ENCODE measurements at places on chromosomes 6 and 20. TPM values are rescaled to one million over a fixed set of nuclear protein-coding genes. Genes with fewer than 3 reads are reported as not detected.
A peak's percentile ranks its signal among the peaks of the same experiment; 100 is the strongest.

HTR1E gene
- total RNA-seq: 0.15 TPM

RAB5IF gene
- total RNA-seq: 117 TPM

TBCC gene
- 59.6 TPM for total RNA-seq

SMOC2 gene
- 0.10 TPM for total RNA-seq

FAM83C gene
- total RNA-seq: not detected

SLC22A23 gene
- total RNA-seq: 0.35 TPM

CCR6 gene
- not detected for total RNA-seq

RAET1E gene
- not detected for total RNA-seq

MARCKS gene
- 74.0 TPM for total RNA-seq

RHAG gene
- not detected for total RNA-seq

PAK5 gene
- total RNA-seq: not detected

MCCD1 gene
- 0.15 TPM for total RNA-seq

DNA sequence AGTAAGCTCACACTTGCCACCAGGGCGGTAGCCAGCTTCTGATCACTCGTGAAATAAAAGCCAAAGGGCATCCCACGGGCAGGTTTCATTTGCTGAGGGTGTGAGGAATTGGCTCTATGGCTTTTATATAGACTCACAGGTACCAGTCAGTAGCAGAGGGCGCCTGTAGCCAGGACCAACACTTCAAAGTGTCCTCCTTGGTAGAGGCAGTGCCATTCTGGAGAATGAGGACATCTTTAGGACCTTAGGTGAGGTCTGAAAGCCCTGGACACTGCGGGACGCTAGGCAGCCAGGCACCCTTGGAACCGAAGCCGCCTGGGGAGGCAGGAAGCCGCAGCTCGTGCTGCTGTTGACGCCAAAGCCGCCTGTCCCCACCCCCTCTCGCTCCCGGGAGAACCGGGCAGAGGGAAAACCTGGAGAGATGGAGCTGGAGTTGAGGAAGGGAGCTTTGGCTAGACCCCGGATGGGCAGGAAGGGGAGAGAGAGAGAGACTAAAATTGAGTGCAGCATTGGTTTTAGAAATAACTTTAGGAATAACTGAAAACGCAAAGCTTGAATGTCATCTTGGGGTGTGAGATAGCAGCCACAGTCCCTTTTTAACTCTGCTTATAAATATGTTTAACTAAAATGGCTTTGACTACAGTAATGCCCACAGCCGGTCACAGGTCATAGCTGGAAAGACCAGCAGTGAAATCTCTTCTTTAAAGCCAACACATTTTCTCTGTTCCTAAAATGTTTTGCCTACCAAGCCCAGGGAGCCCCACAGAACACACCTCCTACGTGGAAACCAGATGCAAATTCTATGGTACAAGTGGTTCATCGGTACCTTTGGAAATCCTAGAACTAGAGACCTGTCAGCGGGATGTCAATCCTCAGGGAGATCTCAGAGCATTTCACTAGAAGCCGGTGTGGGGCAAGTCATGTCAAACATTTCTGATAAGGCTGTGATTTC is 128.5 kb upstream of the CDYL start:
- DNase-seq: peak; percentile 40

DNA sequence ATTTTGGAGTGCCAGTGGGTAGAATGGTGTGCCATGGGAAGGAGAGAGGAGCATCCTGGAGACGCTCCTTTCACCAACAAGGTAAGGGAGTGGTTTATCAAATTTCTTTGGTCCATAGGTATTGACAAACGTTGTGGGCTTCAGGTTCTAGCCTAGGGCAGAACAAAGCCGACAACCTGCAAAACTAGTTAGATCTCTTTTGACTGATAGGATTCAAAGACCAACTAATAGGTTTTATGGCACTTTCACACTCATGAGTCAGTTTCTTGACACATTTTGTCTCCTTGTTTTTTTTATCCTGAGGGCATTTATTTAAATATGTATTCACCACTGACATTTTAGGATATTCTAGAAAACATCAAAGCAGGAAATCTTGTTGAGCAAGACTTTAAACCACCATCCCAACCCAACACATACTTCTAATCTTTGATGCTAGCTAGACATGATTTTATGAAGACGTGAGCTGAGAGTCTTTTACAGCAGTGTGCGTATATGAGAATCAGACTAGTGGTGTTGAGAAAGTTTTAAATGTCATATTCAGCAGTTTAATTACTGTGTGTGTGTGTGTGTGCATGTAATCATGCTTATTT is 370.4 kb upstream of the HSF2 start:
- DNase-seq: no peak

- no peak for DNase-seq
These were observed 140.3 kb downstream of the FLRT3 start for GRCh38 chr20:14197097-14197496.

- DNase-seq: peak; percentile 45
These were observed 75.2 kb upstream of the CITED2 start for GRCh38 chr6:139449611-139450000.

GRCh38 chr6:72522735-72523141 is 99.1 kb upstream of the KCNQ5 start:
- no peak for DNase-seq

GRCh38 chr20:44810391-44811149 is at the start of gene RIMS4:
RIMS4 (minus strand) TSS chr20:44810546; CDS start chr20:44810271, 275 bp downstream.
- no peak for DNase-seq

DNA sequence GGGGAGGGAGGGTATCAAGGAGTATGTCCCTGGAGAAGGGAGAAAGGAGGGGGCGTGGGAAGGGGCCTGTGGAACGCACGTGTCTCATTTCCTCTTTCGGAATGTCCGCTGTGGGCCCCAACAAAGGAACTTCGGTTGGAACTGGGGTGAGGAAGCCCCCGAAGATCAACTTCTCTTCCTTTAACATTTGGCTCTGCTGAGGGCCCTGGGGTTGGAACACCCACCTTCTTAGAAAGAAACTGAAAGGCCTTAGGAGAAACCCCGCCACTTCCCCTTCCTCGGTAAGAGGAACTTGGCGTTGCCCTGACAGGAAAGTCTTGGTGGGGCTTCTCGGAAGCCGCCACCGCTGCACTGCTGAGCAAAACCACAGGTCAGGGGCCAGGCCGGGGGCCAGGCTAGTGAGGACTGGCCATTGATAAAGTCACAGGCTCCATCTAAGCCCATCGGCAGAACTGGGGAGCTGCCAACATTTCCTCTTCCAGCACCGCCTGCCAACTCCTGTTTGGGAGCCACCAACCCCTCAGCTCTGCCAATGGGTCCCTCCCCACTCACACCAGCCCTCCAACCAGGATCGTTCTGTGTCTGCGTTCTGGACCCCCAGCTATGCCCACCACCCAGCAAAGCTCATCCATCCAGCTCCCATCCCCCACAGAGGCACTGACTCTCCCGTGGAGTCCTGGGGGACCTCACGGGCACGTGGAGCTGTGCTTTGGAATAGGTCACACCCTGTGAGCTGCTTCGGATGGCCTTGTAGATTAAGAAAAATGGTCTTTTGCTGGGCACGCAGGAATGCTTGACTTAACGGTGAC is 44.8 kb downstream of the FGD2 start:
- no peak for DNase-seq

DNA sequence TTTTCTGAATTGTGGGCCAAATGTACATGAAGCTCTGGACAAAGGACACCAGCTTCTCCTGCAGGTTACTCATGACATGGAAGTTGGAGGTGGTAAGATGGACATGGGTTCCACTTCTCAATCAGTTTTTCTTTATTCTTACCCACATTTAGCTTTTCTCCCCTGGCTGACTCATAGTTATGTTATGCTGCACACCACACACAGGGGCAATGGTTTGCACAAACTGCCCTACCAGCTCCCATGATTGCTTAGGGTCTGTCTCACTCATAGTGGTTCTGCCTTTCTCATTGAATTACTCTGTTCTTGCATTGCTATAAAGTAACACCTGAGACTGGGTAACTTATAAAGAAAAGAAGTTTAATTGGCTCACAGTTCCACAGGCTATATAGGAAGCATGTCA is 4.5 kb upstream of the CD109 start:
- peak; percentile 68 for DNase-seq

GRCh38 chr6:89406141-89406540 is 5.9 kb downstream of the RRAGD start:
- no peak for DNase-seq

DNA sequence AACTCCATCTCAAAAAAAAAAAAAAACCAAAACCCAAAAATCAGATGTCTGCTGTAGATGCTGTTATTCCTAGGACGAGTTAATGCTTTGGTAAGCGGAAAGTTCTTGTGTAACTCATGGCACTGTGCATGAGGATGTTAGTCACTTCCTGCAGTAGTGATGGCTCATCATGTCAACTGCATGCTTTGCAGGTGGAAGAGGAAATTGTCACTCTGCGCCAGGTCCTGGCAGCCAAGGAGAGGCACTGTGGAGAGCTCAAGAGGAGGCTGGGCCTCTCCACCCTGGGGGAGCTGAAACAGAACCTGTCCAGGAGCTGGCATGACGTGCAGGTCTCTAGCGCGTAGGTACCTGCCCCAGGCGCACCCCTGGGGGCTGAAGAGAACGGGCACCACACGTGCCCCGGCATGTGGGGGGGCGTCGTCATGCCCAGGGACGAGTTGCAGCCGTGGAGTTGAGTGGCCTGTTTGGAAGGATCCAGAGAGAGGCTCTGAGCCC is 8.5 kb downstream of the TPD52L2 start:
- DNase-seq: peak; percentile 61

DNA sequence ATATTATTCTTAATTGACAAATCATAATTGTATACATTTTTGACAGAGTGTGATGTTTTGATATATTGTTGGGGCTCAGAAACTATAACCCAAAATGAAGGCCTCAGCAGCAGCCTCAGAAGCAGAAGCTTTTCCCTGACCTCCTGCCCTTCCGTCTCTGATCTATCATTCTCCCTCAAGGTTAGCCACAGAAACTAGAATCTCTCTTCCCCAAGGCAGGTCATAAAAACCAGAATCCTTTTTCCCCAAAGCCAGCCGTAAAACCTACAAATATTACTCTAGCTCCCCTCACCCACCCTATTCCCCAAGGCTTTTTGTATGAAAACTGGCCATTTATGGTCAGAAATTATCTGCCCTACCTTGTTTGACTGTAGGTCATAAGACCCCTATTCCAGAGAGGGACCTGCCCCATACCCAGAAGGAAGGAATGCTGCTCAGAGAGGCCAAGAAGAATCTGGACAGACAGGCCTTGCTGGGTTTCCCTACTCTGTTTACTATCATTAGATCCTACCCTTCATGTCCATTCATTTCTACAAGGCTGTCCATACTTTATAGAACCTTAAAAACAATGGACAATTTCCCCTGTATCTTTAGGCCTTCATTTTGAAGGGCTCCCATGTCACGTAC is 14.5 kb downstream of the OR2B2 start:
- no peak for DNase-seq

DNA sequence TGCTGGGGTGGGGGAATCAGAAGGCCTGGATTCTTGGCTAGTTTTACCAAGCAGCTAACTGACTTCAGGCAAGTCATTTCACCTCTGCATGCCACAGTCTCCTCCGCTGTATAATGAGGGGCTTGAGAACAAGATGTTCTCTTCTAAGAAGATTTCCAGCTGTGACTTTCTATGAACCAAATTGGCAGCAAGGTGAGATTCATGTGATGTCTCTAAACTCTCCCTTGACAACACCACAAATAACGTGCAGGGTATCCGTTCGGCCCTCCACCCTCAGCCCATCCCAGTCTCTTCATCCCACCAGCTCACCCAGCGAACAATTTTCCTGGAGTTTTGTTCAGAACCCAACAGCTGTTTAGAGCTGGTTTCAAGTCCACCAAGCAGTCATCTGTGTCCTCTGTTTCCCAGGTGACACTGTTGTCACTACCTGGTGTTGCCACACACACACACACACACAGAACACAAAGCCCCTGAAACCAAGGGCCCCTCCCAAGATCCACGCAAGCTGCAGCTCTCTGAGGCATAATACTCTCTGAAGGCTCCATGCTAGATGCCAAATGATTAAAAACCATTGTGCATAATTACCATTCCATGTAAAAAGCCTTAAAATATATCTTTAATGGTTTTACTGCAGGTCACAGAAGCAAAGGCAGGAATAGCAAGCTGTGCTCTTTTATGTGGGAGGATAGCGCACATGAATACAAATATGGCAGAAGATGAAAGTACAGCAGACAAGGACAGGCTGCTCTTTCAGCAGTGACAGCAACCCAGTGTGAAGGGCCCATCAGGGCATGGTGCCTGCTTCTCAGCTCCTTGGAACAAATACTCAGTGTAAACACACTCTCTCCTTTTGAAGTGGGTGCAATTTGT is 48.2 kb downstream of the ARHGAP18 start:
- DNase-seq: no peak

DNA sequence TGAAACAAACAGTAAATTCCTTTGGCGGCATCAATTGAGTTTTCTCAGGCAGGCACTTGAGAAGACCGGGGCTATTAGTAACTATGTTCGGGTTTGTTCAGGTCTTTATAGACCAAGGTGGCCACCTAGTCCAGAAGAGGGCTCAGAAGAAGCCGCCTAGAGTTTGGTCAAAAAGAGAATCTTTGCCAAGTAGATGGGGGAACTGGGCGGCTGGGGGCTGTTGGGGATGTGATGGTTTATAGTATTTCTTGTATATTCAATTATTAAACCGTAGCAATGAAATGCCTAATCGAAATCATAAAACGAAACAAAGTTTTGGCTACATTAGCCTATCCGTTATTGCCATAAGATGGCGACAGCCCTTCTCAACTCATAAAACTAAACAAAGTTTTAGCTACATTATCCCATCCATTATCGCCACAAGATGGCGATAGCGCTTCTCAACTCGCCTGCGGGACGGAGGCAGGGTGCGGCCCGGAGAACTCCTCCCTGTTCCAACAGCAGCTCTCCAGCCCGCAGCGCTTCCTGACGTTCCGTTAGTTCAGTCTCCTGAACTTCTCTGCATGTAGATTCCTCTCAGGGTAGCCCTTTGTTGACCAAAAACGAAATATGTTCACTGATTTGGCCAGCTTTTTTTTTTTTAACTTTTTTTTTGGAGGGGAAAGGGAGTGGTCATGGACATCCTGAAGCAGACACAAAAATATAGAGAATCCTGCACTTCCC is 120.5 kb upstream of the PRSS16 start:
- peak; percentile 84 for DNase-seq

DNA sequence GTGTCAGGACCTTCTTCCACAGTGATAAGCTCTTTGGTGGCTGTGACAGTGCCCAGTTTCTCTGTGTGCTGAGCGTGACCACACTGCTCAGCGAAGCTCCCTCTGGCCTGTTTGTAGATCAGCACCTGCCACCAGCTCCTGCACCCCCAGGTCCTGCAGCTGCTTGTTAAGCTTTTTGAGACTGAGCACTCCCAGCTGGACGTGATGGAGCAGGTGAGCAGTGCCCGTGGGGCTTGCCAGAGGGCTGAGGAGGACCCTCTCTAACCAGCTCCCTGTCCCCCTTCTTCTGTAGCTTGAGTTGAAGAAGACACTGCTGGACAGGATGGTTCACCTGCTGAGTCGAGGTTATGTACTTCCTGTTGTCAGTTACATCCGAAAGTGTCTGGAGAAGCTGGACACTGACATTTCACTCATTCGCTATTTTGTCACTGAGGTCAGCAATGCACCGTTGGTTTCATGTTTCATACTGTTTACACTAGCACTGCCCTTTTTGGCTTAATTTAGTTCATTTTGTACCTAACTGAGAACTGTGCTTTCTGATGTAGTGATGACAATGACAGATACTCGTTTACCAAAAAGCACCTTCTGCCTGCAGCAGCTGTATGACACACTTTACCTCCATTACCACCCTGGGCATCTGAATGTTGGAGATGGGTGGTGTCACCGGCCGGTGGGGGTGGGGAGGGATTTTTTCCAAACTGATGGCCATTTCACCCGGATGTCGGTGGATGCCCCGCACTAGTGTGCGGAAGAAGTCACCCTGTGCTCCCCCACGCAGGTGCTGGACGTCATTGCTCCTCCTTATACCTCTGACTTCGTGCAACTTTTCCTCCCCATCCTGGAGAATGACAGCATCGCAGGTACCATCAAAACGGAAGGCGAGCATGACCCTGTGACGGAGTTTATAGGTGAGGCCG is 12.5 kb downstream of the NELFCD start:
- DNase-seq: no peak

GRCh38 chr20:57265336-57265996 is 975 bp downstream of the BMP7 start:
- no peak for DNase-seq
